ENCODE measurements at places on chromosomes 5 and 9.

DNA sequence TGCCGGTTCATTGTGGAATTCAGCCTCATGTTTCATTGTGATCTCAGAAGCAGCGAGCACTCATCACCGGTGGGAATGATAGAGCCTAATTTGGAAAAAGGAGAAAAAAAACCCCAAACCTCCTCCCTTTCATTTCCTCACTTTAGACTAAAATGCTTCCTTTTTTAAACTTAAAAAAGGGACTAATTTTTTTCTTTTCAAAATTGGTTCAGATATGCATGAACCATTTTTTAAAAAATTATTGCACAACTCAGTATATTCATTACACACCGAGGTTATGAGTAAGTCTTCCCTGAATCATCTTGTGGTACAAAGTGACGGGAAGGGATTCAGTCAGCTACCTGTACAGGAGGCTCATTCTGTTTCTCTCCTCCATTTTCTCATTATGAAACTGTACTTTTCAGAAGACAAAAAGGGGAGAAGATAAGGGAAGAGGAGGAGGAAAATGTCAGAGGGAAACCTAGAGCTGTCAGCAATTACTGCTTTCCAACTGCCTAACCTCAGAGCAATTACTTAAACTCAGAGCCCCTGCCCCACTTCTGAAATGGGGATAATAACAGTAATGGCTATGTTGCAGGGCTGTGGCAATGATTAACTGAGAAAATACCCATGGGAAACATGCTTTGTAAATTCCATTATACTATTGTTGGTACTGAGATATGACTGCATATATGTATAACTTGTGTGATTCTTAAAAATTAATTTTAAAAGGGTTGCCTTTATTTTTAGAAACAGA lies 24.0 kb downstream of the GALNT10 start:
- DNase-seq = no peak

- no peak for DNase-seq
Observed at GRCh38 chr5:57442080-57442839, 40.4 kb downstream of the ACTBL2 start.

DNA sequence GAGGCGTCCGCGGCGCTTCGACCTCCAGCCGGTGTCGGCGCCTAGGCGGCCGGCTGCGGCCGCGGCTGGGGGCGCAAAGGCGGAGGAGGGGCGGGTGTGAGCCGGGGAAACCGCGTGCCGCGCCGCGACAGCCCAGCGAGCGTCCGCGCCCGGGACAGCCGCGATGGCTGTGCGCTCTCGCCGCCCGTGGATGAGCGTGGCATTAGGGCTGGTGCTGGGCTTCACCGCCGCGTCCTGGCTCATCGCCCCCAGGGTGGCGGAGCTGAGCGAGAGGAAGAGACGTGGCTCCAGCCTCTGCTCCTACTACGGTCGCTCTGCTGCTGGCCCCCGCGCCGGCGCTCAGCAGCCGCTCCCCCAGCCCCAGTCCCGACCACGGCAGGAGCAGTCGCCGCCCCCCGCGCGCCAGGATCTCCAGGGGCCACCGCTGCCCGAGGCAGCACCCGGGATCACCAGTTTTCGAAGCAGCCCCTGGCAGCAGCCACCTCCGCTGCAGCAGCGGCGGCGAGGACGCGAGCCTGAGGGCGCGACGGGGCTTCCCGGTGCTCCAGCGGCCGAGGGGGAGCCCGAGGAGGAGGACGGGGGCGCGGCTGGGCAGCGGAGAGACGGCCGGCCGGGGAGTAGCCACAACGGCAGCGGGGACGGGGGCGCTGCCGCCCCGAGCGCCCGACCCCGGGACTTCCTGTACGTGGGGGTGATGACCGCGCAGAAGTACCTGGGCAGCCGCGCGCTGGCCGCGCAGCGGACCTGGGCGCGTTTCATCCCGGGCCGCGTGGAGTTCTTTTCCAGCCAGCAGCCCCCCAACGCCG lies 605 bp downstream of the CHSY3 start:
- no peak for DNase-seq

DNA sequence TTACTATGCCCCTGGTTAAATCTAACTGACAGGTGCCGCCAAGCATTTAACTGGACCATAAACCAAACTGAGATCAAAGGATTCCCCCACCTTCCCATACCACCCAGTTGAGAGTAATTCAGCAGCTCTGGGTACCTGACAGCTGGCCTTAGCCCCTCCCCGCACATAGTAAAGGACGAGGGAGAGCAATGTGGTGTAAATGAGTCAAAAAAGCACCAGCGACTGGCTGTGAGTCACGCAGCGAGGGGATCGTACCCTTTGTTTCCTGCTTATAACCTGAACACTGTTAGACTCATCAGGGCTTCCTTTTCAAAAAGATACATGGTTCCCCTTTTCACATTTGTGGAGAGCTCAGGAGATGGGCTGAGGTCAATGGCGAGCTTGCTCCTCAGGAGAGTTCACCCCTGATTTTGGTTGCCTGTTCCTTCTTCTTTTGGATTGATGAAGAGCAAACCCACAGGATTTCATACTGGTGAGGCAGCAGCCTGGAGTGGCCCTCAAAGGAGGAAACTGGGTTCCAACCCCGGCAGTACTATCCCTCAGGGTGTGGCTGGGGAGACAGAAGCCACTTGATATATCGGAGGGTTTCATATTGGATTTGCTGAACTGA lies 71.5 kb downstream of the ANKRD33B start:
- DNase-seq = no peak

- no peak for DNase-seq
Observed at GRCh38 chr9:14520341-14520740, 172.9 kb downstream of the ZDHHC21 start.

- no peak for DNase-seq
Observed at GRCh38 chr5:141517880-141518617, 29.2 kb downstream of the PCDHGC5 start.

DNA sequence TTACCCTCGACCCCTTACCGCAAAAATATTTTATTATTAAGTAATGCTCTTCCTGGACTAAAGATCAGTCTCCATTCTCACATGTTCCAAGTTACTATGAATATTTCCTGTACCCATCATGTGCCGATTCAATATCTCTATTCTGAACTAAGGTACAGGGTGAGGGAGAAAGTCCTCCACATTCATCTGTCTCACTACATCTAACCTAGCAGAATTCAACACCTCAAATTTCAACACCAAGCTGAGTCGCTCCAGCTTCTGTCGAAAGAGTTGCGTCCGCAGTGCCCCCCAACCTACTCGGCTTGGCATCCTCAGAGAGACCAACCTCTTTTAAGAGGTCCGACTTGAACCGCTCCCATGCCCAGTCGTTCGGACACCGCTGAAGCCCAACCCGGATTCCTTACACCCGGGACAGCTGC lies 1.0 kb downstream of the CERT1 start:
- no peak for DNase-seq

DNA sequence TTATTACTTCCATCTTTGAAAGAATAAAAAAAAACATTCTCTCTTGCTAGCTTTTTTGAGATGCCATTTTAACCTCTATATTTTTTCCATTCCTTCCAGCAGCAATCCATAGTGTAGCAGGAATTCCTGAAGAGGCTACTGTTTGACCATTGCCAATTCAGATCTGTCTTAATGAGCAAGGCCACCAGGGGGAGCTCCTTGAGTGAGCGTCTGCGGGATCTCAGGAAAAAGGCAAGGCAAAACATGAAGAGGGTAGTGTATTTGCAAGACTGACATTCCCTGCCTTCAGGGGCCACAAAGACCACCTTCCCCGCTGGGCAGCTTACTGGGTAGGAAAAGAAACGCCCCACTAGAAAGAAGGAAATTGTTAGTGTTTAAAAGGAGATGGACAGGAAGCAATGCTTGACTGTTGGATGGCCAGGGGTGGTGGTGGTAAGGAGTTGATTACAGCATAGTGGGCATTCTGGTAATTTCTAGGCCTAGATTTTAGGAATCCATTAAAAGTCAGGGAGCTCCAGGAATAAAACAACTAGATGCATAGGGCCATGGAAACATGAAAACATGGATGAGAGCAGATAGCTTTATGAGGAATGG lies 206.6 kb upstream of the HAPLN1 start:
- no peak for DNase-seq

DNA sequence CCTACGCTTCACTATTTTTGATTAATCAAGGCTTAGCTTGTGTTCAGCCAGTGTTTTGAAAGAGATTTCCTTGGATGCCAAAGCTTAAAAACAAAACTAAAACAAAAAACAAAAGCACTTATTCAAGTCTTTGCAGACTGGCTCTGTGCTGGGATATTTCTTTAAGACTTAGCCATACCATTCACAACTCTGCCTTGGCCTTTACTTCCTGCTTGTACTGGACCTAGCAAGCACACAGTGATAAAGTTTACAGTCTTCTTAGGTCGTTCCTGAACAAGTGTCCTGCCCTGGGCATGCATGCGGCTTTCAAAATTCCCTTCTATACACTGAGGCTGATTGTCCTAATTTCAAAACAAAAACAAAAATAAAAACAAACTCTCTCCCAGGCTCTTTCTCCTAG lies 20.7 kb downstream of the FBXL17 start:
- no peak for DNase-seq

- DNase-seq = no peak
Observed at GRCh38 chr9:114196117-114196516, 40.8 kb downstream of the COL27A1 start.

- no peak for DNase-seq
Observed at GRCh38 chr9:133188006-133188842, 20.8 kb downstream of the OBP2B start.

DNA sequence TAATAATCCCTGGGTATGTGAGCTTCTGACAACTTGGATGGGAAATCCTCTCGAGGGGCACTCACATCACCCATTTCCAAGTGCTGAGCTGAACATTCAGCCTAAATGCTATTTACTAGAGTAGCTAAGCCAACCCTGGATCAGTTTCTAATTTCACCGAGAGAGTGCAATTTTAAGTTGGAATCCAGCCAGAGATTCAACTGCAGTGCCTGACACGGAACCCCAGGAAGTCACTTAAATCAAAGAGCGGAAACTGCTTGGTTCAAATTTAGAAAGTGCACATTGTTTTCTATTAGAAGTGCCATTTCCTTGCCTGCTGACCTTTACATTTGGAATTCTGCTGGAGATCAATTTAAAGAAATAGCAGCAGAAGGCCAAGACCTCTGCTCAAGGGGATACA lies 8.8 kb downstream of the SPRY4 start:
- DNase-seq = no peak

- DNase-seq = no peak
Observed at GRCh38 chr9:137085920-137086530, 760 bp upstream of the MAN1B1 start.

GRCh38 chr9:35905051-35905781 lies 786 bp upstream of the HRCT1 start:
- no peak for DNase-seq

- DNase-seq = no peak
Observed at GRCh38 chr5:172315587-172316493, 32.3 kb upstream of the UBTD2 start.

DNA sequence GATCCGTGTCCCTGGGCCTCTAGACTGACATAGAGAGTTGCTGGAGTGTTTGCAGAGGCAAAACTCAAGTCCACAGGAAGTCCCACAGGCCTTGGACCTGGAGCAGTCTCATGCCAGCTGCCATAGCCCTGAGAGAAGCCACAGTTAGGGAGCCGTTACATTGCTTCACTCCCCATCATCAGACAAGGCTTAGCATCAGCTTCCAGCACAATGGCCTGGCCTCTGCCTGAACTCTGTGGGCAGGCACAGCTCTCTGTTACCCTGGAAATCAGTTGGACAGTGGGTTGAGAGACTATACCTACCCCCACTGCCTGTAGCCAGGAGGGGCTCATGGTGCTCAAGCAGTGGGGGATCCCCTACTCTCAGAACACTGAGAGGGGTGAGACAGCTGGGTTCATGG lies 16.2 kb upstream of the C9orf72 start:
- no peak for DNase-seq

GRCh38 chr5:41433552-41434181 lies 76.7 kb downstream of the PLCXD3 start:
- DNase-seq = no peak

DNA sequence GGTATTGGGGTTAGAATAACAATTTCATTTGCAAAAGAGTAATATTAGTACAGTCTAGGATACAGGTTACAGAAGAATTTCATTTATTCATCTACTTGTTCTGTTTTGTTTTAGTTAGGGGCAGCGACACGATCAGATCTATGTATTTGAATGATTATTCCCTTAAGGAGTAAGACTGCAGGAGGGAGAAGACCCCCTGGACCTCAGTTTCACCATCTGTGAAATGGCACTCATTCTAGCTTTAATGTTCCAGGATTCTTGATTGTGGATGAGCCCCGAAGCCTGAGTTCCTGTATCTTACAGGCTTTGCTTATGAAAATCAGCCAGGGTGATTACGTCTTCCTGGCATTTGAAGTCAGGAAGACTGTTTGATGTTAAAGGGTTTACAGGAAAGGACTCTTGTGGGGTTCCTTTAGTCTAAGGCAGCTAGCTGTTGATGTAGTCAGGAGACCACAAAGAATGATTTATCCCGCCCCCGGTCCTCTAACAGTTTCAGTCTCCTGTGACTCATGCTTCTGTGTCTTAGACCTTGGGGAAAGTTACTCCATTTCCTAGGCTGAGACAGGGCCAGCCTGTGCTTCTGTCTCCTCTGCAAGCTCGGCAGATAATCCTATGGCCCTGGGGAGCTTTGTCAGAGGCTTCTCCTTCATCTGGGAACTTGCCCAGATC lies 11.5 kb downstream of the SMIM3 start:
- no peak for DNase-seq

DNA sequence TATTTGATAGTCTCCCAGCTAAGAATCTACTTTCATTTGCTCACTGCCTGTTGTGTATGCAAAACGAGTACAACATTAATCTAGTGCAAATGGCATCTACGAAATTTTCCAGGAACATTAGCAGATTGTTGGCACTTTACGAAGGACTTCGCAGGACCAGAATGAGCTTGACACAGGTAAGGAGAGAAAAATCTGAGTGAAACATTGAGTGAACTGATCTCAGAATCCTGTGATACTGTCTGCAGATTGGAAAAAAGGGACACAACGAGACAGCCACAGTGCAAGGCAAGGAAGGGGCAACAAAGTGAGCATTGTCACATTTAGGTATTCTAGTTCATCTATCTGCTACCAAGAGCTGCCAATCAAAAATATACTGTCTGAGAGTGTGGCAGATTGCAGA lies 350.5 kb downstream of the ZNF608 start:
- DNase-seq = no peak

- DNase-seq = no peak
Observed at GRCh38 chr5:179620293-179620692, 3.2 kb downstream of the HNRNPH1 start.

DNA sequence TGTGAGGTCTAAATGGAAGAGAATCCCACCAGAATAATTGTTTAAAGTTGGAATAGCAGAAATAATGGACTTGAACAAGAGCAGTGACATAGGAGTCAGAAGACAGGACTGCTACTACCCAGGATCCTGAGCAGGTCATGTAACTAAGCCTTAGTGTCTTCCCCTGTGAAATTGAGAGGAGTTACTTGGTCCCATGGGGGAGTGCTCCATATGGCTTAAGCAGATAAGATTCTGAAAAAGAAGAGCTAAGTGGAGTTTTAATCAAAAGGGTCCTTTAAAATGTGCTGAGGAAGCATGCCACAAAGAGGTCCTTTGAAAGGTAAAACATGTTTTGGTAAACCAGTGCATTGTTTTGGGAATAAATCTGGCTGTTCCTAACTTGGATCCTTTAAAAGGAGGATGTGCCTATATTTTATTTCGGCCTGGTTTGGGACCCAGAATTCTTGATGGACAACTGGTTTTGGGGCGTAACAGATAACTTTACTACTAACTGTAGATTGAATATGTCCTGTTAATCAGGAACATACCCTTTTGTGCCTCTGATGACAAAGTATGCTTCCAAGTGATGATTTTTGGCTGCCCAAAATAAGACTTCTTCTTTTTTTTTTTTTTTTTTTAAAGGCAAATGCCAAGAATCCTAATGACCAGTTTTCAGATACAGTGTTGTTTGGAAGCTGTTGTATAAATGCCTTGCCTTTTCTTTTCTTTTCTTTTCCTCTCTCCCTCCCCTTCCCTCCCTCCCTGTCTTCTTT lies 5.7 kb downstream of the RCL1 start:
- no peak for DNase-seq

- DNase-seq = no peak
Observed at GRCh38 chr5:59116231-59116865, 533.5 kb downstream of the RAB3C start.

All from stimulated activated CD8-positive, alpha-beta memory T cell treated with anti-CD3 and anti-CD28 coated beads, Interleukin-2, amount 100 ng/mL, for 1 hour (primary cell).